CD4-positive, alpha-beta memory T cell (primary cell): ENCODE measurements at places on chromosomes 13 and 19. TPM values are rescaled to one million over a fixed set of nuclear protein-coding genes. Genes with fewer than 3 reads are reported as not detected.
A peak's percentile ranks its signal among the peaks of the same experiment; 100 is the strongest.

ATP7B gene
- 0.97 TPM for total RNA-seq

GRCh38 chr19:46812977-46813838 is 24.8 kb upstream of the SLC1A5 start:
- DNase-seq = no peak
- no peak overlapping the region for H3K27ac ChIP-seq
- no peaks in the 10 kb centered on the region for H3K36me3 ChIP-seq

KLK3 gene
- total RNA-seq = not detected

DHDH gene
- 1.2 TPM for total RNA-seq

PDS5B gene
- total RNA-seq = 56.3 TPM

DNA sequence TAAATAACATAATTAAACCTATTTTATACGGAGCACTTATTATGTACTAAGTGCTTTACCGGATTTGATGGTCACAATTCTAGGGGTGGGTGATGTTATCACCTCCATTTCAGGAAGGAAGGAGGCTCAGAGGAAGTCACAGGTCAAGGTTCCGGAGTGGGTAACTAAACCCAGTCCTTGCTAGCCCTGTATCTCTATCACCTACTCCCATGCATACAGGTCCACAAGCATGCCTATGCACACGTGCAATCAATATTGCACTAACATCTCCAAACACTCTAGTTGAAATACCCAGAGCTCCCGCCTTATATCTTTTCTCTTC is 17.8 kb upstream of the FOSB start:
- peak overlapping the region; percentile 99 for H3K27ac ChIP-seq
- no peaks in the 10 kb centered on the region for H3K27me3 ChIP-seq
- DNase-seq = no peak

ZNF682 gene
- 7.3 TPM for total RNA-seq

GRCh38 chr13:79990048-79990447 is 350.9 kb downstream of the SPRY2 start:
- no peaks in the 10 kb centered on the region for H3K36me3 ChIP-seq
- no peak for DNase-seq
- no peaks in the 10 kb centered on the region for H3K4me1 ChIP-seq
- H3K27ac ChIP-seq = no peak overlapping the region

DNA sequence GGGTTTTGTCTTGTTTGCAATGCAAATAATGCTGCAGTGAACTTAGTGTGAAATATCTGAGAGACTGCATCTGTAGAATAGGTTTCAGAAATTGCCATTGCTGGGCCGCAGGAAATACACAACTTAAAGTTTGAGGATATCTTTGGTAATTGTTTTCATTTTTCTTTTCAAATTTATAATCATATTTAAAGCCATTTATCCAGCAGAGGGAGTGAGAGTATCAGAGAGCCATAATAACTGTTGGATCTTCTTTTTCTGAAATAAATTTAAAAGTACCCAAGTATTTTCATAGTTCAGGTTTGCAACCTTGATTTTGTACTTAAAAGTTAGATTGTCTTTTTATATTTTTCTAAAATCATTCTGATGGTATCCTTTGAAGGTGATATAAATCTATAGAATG is 99.4 kb downstream of the ZMYM2 start:
- H3K4me3 ChIP-seq = no peak overlapping the region
- no peak for DNase-seq
- H3K36me3 ChIP-seq = peaks cover 48% of the 10 kb centered on the region
- no peaks in the 10 kb centered on the region for H3K27me3 ChIP-seq
- no peak overlapping the region for H3K27ac ChIP-seq

DNA sequence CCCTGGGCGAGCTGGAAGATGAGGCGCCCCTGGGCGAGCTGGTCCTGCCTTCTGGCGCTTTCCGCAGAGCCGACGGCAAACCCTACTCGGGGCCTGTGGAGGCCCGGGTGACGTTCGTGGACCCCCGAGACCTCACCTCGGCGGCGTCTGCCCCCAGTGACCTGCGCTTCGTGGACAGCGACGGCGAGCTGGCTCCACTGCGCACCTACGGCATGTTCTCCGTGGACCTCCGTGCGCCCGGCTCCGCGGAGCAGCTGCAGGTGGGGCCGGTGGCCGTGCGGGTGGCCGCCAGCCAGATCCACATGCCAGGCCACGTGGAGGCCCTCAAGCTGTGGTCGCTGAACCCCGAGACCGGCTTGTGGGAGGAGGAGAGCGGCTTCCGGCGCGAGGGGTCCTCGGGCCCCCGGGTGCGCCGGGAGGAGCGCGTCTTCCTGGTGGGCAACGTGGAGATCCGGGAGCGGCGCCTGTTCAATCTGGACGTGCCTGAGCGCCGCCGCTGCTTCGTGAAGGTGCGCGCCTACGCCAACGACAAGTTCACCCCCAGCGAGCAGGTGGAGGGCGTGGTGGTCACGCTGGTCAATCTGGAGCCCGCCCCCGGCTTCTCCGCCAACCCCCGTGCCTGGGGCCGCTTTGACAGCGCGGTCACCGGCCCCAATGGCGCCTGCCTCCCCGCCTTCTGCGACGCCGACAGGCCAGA is 6.3 kb downstream of the CILP2 start:
- DNase-seq = no peak
- H3K36me3 ChIP-seq = no peaks in the 10 kb centered on the region
- peaks cover 17% of the 10 kb centered on the region for H3K4me1 ChIP-seq
- no peak overlapping the region for H3K27ac ChIP-seq
- H3K4me3 ChIP-seq = no peak overlapping the region
- no peaks in the 10 kb centered on the region for H3K27me3 ChIP-seq

- no peak overlapping the region for H3K27ac ChIP-seq
- no peaks in the 10 kb centered on the region for H3K36me3 ChIP-seq
- no peaks in the 10 kb centered on the region for H3K27me3 ChIP-seq
- H3K4me3 ChIP-seq = no peak overlapping the region
- no peak for DNase-seq
Measured at GRCh38 chr13:20826843-20827560, 53.2 kb upstream of the EEF1AKMT1 start.

DNA sequence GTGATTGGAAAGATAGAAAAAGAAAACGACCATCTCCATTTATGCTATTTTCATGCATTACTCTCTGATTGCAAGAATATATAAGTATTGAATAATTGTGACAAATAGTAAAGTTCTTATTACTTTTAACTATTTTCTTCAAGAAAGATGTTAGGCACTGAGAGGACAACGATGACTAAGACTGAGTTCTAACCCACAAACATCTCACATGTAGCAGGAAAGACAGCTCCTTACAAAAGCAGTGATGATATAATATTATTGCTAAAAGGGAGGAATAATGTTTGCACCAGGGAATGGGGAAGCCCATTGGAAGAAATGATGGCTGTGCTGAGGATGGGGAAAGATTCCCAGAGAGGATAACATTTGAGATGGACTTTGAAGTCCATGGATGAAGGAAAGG is 22.6 kb downstream of the RXFP2 start:
- no peak overlapping the region for H3K27ac ChIP-seq
- H3K27me3 ChIP-seq = no peaks in the 10 kb centered on the region
- no peak overlapping the region for H3K4me3 ChIP-seq
- no peaks in the 10 kb centered on the region for H3K36me3 ChIP-seq

ANGPTL8 gene
- not detected for total RNA-seq

MBOAT7 gene
- total RNA-seq = 46.4 TPM

- H3K4me1 ChIP-seq = peaks cover 38% of the 10 kb centered on the region
- H3K36me3 ChIP-seq = no peaks in the 10 kb centered on the region
- peak overlapping the region; percentile 98 for H3K27ac ChIP-seq
- H3K4me3 ChIP-seq = no peak overlapping the region
- H3K27me3 ChIP-seq = no peaks in the 10 kb centered on the region
Measured at GRCh38 chr19:44746616-44746945, 1.9 kb upstream of the BCL3 start.

GRCh38 chr13:49828453-49828852 is 36.0 kb upstream of the KPNA3 start:
- no peak overlapping the region for H3K27ac ChIP-seq
- H3K4me3 ChIP-seq = no peak overlapping the region
- no peaks in the 10 kb centered on the region for H3K27me3 ChIP-seq
- H3K4me1 ChIP-seq = no peaks in the 10 kb centered on the region
- DNase-seq = no peak

GRCh38 chr13:69194130-69194529 is 913.5 kb upstream of the ATXN8OS start:
- no peak overlapping the region for H3K27ac ChIP-seq
- H3K27me3 ChIP-seq = no peaks in the 10 kb centered on the region
- H3K4me3 ChIP-seq = no peak overlapping the region
- DNase-seq = no peak
- H3K36me3 ChIP-seq = no peaks in the 10 kb centered on the region

CACNG8 gene
- total RNA-seq = not detected

- H3K4me1 ChIP-seq = no peaks in the 10 kb centered on the region
- H3K27ac ChIP-seq = no peak overlapping the region
- no peaks in the 10 kb centered on the region for H3K36me3 ChIP-seq
Measured at GRCh38 chr19:41649827-41650226, 23.0 kb upstream of the CEACAM4 start.

DNA sequence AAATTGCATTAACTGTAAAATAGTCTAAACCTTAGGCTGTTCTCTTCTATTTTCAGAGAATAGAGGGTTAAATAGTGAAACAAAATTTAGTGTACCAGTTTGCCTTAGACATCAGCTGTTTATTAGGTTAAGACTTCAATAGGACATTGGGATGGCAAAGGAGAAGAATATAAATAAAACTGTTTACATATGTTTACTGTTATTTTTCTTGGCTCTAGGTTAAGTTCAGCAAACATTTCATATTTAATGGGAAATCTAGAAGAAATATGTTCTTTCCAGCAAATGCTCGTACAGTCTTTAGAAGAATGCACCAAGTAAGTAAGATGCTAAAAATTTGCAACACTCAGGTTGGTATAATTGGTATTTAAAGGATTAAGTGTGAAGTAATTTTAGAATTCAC is 76.5 kb upstream of the TEX29 start:
- no peaks in the 10 kb centered on the region for H3K27me3 ChIP-seq
- no peak for DNase-seq
- H3K27ac ChIP-seq = no peak overlapping the region

DNA sequence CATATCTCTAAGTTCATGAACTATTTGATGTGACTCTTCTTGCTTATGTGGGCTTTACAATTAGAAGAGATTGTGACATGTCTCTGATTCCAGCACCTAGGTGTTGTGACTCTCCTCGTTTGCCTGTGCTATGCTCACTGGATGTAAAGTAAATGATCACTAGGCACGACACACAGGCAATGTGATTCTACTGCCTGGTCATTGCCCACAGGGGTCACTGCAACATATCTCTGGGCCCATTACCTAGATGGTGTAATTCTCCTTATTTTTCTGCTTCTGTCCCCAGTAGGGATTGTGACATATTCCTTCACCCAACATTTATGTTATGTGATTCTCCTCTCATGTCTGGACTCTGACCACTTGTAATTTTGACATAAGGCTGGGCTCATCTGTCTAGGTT is 65.8 kb upstream of the ZNF91 start:
- no peaks in the 10 kb centered on the region for H3K36me3 ChIP-seq
- no peak overlapping the region for H3K27ac ChIP-seq
- DNase-seq = no peak
- no peaks in the 10 kb centered on the region for H3K4me1 ChIP-seq
- no peaks in the 10 kb centered on the region for H3K27me3 ChIP-seq

GRCh38 chr13:107210723-107211030 is 642.7 kb upstream of the ARGLU1 start:
- H3K4me1 ChIP-seq = no peaks in the 10 kb centered on the region
- no peak for DNase-seq
- no peak overlapping the region for H3K27ac ChIP-seq
- H3K36me3 ChIP-seq = no peaks in the 10 kb centered on the region
- no peaks in the 10 kb centered on the region for H3K27me3 ChIP-seq

- peak; percentile 68 for DNase-seq
- no peaks in the 10 kb centered on the region for H3K27me3 ChIP-seq
- peak overlapping the region; percentile 52 for H3K4me3 ChIP-seq
- peaks cover 36% of the 10 kb centered on the region for H3K4me1 ChIP-seq
Measured at GRCh38 chr19:14149509-14149994, 13.2 kb upstream of the ASF1B start.

- H3K4me1 ChIP-seq = no peaks in the 10 kb centered on the region
- H3K27me3 ChIP-seq = no peaks in the 10 kb centered on the region
- H3K4me3 ChIP-seq = no peak overlapping the region
- DNase-seq = no peak
- H3K36me3 ChIP-seq = no peaks in the 10 kb centered on the region
- no peak overlapping the region for H3K27ac ChIP-seq
Measured at GRCh38 chr13:30892966-30893365, 13.1 kb upstream of the MEDAG start.

ZNF880 gene
- total RNA-seq = 33.5 TPM

CCDC194 gene
- total RNA-seq = 3.3 TPM

DPY19L3 gene
- total RNA-seq = 17.9 TPM

PTGIR gene
- total RNA-seq = 1.0 TPM

- H3K27me3 ChIP-seq = no peaks in the 10 kb centered on the region
- H3K4me1 ChIP-seq = no peaks in the 10 kb centered on the region
- H3K36me3 ChIP-seq = no peaks in the 10 kb centered on the region
- no peak overlapping the region for H3K4me3 ChIP-seq
- no peak overlapping the region for H3K27ac ChIP-seq
Measured at GRCh38 chr13:79806821-79807220, 325.9 kb downstream of the NDFIP2 start.

- H3K4me1 ChIP-seq = no peaks in the 10 kb centered on the region
- no peaks in the 10 kb centered on the region for H3K27me3 ChIP-seq
- no peak overlapping the region for H3K4me3 ChIP-seq
- H3K36me3 ChIP-seq = no peaks in the 10 kb centered on the region
Measured at GRCh38 chr13:106986033-106986484, 418.1 kb upstream of the ARGLU1 start.

KIRREL2 gene
- not detected for total RNA-seq

DNA sequence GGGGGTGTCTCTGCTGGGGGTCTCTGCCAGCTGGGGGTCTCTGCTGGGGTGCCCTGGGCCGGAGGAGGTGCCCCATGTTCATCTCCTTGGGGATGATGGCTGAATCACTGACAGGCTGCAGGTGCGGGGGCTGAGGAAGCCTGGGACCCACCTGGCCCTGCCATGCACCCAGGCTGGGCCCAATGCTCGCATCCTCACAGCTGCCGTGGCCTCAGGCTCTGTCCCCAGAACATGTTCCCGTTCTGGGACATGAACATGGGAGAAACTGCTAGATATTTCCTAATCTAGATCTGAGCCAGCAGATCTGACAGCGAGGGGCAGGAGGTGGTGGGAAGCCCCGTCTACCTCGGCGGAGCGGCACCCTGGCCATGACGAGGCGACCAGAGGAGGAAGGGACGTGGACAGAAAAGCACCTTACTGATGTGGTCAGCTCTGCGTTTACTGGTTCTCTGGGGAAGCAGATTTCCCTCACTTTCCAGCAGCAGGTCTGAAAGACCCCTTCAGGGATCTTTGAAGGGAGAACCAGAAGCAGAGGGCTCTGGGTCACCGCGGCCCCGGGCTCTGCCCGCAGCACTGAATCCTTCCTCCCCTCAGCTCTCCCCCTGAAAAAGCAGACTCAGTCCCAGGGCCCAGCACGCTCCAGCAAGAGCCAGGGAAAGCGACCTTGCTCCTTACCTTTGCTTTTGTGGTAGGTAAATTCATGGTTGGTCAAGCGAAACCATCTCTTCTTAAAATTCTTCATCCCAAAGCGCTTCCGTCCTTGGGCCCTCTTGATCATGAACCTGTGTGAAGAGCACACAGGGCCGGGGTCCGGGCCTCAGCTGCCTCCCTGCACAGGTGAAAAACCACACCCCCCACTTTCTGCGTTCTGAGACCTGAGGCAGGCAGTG is 26.5 kb upstream of the C13orf46 start:
- H3K36me3 ChIP-seq = peaks cover 64% of the 10 kb centered on the region
- DNase-seq = no peak
- H3K4me1 ChIP-seq = no peaks in the 10 kb centered on the region

TNFRSF19 gene
- not detected for total RNA-seq
